ENCODE measurements at places on chromosomes 7 and 10.

DNA sequence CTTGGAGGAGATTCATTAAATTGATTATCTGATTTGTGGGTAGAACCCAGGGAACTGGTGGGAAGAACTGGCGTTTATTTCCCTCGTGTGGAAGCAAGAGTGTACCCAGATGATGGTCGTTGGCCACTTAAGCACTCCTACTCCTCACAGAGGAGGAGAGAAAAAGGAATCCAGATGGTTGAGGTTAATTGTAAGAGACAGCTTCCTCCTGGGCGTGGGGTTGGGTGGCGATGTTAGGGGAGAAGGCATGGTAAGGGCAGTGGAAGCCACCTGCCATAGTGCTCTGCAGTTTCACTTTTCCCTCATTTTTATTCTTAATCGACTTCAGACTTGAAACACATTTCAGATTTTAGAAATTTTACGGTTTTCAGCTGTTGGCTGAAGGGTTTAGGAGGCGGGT is 104.1 kb downstream of the DOCK1 start:
- no peak for DNase-seq

- DNase-seq = no peak
These were observed 90.5 kb upstream of the GSDME start for GRCh38 chr7:24847754-24848153.

- DNase-seq = no peak
These were observed 30.5 kb downstream of the SLC13A4 start for GRCh38 chr7:135697276-135698049.

- no peak for DNase-seq
These were observed at the start of gene TMEM176A for GRCh38 chr7:150800581-150801241. TMEM176A (plus strand) TSS chr7:150800769; CDS start chr7:150801551, 782 bp downstream.

- no peak for DNase-seq
These were observed 212.5 kb downstream of the ADAM12 start for GRCh38 chr10:126175641-126176262.

DNA sequence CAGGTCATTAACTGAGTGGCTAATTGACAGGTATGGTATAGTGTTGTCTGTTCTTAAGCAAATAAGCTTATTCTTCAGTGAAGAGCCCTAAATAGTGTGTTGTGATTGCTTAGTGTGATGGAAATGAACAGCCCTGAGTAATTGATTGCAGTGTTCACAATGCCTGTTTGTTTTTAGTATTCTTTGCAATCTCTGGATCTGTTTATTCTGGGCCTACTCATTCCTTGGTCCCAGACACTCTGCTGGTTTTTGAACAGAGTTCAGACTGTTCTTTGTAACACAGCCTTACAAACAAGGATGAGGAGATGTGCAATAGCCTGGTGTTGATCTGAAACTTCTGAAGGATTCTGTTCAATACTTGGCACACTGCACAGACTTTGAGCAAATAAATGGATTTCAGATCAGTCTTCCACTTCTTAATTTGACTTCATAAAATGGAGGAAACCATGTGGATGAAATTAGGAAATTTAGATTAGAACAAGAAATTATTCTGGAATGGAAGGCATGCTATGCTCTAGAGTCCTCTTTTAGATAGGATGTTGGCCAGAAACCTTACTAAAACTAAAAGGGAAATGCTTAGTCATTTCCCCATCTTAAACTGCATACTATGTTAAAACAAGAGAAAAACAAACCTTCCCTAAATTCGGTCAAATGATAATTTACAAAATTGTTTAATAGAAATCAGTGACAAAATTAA is 444.2 kb upstream of the SEMA3D start:
- no peak for DNase-seq

DNA sequence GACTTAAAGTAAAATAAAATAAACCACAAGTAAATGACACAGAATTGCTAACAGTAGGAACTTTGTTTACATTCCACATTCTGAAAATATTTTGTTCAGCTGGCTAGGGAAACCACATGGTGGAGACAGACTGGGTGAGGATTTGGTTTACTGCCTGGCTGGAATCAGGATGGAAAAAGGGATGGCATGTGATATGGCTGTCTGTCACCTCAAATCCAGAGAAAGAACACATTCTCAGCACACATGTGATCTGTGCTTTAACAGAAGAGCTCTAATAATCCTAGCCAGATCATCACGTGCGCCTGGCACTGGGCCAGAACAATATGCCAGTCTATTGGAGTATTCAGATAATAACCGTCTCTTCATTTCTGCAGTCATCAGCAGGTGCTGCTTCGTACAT is 90.9 kb upstream of the PIP4K2A start:
- no peak for DNase-seq

DNA sequence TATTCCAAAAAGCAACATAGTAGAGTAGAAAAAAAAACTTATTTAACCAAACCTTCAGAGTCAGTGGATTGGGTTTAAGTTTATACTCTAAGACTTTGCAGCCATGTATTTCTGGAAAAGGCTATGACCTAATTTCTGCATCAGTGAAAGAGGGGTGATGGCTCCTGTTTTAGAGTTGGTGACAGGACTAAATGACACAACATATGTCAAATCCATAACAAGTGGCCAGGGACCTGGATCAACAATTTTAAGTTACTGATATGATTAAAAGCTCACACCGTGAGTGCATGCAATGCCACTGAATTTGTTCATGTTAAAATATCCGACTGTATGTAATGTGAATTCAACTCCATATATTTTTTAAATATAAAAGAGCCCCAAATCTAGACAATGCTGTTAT is 390.6 kb downstream of the TNS3 start:
- DNase-seq = no peak

- DNase-seq = no peak
These were observed 16.6 kb upstream of the TMEM236 start for GRCh38 chr10:17735166-17735941.

GRCh38 chr10:64174666-64175255 is 653.6 kb downstream of the REEP3 start:
- no peak for DNase-seq

- no peak for DNase-seq
These were observed 16.8 kb downstream of the ZNF277 start for GRCh38 chr7:112223310-112223709.

DNA sequence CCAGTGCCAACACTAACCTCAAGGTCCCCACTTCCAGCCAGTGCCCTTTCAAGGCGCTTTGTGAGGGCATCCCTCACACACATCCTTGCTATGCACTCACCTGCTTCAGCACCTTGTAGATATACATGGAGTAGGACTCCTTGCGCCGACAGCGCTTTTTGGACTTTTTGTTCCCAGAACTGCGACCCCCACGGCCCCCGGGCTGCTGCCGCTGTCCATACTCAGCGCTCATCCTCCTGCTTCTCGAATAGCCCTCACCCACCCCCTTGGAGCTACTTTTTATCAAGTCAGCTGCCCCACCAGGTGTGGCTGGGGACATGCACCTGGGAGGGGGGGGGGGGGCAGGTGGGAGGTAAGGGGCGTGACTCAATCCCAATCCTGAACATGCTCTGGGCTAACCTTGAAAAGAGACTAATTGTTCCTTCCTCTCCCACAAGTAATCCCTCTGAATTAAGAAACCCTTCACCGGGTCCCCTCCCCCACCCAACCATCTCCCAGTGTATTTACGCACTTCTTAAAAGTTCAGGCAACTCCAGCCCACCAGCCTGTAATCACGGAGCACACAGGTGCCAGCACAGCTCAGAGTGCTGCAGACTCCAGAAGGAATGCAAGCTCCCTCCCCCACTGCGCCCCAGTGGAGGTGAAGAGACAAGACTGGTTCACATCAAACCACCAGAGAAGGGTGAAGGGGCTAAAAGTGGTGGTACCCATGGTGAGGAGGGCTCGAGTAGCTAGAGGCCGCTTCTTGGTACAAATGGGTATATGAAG is at the start of gene H2BK1:
H2BK1 (minus strand) TSS at position 402 of the 768 bp plus-strand sequence; CDS start at position 232, 170 bp downstream.
- no peak for DNase-seq

DNA sequence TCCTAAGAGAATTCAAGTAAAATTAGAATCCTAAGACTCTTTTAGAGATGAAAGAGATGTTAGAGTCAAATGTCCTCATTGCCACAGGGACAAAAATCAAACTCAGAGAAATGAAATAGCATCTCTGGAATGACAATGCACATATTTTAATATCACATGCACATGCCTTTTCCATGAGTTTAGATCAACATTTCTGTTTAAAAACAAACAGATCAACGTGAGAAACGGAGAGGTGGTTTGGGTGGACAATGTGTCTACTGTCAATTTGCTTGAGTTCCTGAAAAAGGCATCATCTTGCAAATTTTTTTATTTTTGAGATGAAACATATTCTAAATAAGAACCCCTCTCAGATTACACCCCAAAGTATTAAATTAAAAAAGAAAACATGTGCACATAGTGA is 130.0 kb downstream of the CHRM2 start:
- no peak for DNase-seq

DNA sequence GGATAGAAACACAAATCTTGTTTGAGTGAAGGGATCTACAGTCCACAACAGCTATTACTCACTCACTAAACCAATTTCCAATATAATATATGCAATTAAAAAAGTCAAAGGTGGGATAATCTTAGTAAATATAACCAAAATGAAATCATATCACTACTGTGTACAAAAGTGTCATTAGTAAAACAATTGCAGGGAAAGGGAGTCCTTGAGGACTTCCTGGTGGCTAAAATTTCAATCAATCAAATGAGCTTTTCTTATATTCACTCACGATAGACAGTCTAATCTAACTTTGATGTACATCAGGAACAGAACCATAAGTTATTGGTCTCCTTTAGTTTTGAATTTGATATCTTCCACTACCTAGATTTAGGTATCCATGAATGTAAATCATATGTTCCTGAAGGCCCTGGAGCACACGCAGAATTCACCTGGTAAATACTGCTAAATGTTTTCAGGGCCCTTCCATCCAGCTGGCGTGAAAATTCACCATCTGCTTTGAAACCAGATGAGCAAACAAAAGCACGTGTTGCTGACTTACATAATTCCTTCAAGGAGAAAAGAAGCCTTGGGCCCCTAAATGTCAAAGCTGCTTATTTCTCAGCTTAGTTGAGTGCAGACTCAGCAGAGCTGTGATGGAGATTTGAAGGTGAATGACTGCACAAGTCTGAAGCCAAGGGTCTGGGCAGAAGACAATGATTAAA is 159.3 kb upstream of the TMEM196 start:
- DNase-seq = no peak

- no peak for DNase-seq
These were observed 52.5 kb downstream of the PRKAG2 start for GRCh38 chr7:151824373-151824933.

- DNase-seq = no peak
These were observed 90.2 kb downstream of the SH3PXD2A start for GRCh38 chr10:103765168-103765567.

- no peak for DNase-seq
These were observed 39.5 kb downstream of the TSPAN14 start for GRCh38 chr10:80493522-80494051.

- no peak for DNase-seq
These were observed 46.4 kb upstream of the LEP start for GRCh38 chr7:128194533-128195282.

- DNase-seq = no peak
These were observed 317.1 kb upstream of the KLF6 start for GRCh38 chr10:4101918-4102654.

GRCh38 chr7:82211333-82211732 is 232.2 kb downstream of the CACNA2D1 start:
- no peak for DNase-seq

DNA sequence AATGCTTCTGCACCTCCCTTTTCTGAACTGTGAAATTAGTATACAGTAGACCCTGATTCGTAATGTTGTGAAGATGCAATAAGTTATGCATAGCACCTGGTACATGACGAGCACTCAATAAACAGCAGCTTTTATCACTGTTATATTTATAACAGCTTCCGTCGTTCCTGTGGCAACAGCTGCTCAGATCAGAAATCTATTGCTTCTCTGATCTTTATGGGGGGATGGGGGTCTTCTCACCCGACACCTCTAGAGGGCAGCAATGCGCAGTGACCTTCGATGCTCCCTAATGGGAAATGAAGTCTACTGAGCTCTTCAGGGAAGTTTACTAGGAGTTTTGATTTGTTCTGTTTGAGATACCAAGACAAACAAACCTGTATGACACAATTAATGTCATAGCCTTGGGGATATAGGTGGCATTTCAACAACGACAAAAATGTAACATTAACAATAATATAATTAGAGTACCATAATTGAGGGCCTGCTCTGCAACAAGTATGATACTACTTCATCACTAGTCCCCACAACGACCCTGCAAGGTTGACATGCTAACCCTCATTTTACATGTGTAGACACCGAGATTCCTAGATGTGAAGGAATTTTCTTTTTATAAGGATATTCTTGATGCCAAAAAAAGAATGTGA is 289.6 kb downstream of the SFMBT2 start:
- DNase-seq = peak; percentile 66

- DNase-seq = no peak
These were observed 1.3 kb downstream of the HOXA9 start for GRCh38 chr7:27164045-27164366.

GRCh38 chr7:128299109-128299607 is 44.5 kb downstream of the RBM28 start:
- no peak for DNase-seq

DNA sequence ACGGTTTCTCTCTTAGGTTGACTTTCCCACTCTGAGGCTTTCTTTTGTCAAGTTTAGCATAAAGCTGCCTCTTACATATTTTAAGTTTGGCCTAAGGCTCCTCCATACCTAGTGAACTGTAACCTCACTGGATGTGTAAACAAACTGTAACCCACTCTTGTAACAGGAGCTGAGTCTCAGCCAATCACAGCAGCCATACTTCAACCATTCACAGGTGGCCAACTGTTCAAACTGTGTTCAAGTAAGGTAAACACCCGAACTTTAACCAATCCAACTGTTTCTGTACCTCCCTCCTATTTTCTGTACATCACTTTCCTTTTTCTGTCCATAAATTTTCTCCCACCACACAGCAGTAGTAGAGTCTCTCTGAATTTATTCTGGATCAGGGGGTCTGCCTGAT is 7.7 kb upstream of the NRBF2 start:
- DNase-seq = no peak

Measured in stimulated activated CD4-positive, alpha-beta T cell treated with anti-CD3 and anti-CD28 coated beads, Interleukin-2, amount 100 ng/mL, for 48 hours (primary cell).